Fibroblast of the aortic adventitia (primary cell): ENCODE measurements at places on chromosomes 5 and 9.

- DNase-seq: no peak
These were observed at the start of gene PPP1R26 for GRCh38 chr9:135479469-135480052. Gene PPP1R26, plus strand, starts transcription at chr9:135479782. Its CDS starts 4,729 bp downstream, at chr9:135484511.

DNA sequence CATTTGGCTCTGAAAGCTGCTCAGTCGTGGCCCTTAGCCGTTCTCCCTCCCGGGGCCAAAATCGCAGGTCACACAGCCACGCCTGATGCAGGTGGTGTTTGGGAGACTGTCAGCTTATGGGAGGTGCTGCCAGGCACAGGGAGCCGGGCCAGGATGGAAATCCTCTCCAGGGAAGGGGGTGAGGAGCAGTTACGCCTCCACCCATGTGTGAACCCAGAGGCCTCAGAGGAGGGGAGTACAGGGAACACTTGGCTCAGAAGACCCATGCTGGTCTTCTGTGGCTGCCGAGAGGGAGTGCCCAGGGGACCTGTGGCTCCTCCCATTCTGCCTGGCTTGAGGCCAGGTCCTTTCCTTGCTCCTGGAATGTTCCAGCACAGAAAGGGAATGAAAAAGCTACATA lies 3.6 kb upstream of the OLFM1 start:
- DNase-seq: no peak

- DNase-seq: peak; percentile 78
These were observed 7.2 kb upstream of the RNF38 start for GRCh38 chr9:36407122-36407723.

DNA sequence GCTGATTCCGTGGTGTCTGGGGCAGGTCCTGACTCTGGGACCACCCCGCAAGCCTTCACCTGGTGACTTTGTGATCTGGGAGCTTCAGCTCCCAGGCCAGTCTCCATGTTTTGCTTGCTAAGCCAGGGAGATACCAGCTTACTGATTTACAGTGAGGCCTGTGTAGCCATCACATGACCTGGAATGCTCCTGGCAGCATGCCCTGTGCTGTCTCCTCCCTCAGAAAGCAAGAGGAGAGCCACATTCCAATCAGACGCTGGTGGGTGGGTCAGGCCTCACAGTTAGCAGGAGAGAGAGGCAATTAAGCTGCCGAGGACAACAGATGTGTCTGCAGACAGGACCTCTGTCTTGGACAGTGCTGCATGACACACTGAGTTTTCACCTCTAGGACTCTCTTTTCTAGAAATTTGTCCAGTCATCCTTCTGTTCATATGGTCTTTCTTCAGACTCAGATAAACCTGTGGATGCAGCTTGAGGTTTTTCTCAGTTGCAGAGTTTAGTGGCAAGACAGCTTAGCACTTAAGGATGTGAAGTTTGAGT lies 24.4 kb upstream of the GRPEL2 start:
- peak; percentile 97 for DNase-seq

- DNase-seq: peak; percentile 86
These were observed 225.7 kb upstream of the KLF9 start for GRCh38 chr9:70639853-70640814.

DNA sequence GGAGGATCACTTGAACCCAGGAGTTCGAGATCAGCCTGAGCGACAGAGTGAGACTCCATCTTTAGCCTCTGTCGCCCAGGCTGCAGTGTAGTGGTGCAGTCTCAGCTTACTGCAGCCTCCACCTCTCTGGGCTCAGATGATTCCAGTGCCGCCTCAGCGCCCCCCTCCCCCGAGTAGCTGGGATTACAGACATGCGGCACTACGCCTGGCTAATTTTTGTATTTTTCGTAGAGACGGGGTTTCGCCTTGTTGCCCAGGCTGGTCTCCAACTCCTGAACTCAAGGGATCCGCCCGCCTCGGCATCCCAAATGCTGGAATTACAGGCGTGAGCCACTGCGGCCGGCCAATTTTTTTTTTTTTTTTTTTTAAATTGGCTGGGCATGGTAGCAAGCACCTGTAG lies 2.3 kb upstream of the HSPA9 start:
- no peak for DNase-seq

GRCh38 chr9:101514071-101514470 lies 19.6 kb upstream of the RNF20 start:
- DNase-seq: peak; percentile 72

DNA sequence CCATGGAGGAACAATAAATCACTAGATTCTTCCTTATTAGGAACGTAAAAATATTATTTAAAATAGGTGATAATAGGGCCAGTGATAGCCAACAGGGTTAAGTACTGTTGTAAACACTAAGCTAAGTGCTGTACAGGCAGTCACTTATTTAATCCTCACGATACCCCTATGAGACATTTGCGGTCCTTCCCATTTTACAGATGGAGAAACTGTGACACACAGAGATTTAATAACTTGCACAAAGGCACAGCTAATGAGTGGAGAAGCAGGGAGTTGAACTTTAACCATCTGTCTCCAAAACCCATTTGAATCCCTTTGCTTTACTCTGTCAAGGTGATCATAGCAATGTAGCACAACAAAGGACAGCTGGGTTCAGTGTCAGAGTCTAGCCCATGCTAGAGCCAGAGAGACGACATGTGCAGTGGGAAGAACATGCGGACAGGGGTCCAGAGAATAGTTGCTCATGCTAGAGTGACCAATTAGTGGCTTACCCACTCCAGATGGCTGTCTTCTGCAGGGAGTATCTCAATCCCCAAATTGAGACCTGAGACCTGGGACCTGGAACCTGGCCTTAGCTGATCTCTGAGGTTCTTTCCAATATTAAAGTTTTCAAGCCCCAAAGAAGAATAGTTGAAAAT lies 28.9 kb downstream of the STXBP1 start:
- no peak for DNase-seq

GRCh38 chr5:24855485-24855884 lies 210.7 kb upstream of the CDH10 start:
- no peak for DNase-seq

DNA sequence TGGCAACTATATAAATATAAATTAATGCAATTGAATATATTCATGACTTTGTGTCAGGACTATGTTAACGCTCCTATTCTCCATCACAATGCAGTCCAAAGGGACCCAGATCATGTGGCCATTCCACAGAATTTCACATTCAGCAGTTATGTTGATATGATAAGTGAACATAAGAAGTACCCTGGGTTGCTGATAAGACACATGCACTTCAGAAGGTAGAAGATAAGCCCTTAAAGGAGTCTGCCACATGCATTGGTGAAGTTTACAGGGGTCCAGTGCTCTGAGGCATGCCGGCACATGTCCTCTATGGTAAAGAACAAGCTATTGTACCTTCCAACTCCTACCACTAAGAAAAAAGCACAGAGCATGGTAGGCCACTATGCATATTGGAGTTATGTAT lies 76.4 kb downstream of the PHAX start:
- DNase-seq: no peak

DNA sequence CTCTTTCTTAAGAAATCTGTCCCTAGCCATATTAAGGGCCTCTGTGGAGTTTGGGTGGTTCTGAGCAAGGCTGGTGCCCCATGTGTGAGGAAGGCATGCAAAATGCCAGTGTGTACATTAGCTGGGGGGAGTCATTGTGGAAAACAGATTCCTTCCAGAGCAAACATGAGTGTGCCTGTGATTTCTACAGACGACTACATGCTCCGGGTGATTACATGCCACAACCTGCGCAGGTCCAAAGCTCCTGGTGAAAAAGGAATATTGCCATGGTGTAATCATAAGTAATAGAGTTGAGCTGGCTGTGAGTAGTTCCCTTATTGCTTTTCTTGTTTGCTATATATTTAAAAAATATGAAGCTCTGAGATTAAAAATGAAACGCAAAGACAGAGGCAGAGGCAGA lies 102.1 kb downstream of the ACER2 start:
- DNase-seq: no peak

DNA sequence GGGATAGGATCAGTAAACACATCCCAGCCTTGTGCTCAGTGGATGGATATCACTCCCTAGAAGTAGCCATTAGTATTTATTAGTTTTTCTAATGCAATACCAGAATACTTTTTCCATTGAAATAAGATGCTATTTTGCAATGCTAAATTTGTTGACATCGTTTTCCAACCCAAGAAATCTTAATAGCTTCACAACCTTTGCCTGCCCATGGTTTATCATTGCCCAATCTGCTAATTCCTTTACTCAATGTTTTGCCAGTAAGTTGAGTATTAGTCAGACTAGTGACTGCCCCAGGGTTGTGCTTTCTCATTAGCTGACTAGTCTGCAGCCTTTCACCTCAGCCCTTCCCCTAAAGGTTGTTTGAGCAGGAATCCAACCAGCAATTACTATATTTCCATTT lies 62.9 kb downstream of the NREP start:
- DNase-seq: peak; percentile 67

- no peak for DNase-seq
These were observed 13.4 kb upstream of the FAM163B start for GRCh38 chr9:133622555-133622954.

- peak; percentile 26 for DNase-seq
These were observed 147.5 kb upstream of the RUSC2 start for GRCh38 chr9:35342221-35342958.

GRCh38 chr9:81522716-81523551 lies 166.4 kb downstream of the TLE1 start:
- DNase-seq: peak; percentile 78

DNA sequence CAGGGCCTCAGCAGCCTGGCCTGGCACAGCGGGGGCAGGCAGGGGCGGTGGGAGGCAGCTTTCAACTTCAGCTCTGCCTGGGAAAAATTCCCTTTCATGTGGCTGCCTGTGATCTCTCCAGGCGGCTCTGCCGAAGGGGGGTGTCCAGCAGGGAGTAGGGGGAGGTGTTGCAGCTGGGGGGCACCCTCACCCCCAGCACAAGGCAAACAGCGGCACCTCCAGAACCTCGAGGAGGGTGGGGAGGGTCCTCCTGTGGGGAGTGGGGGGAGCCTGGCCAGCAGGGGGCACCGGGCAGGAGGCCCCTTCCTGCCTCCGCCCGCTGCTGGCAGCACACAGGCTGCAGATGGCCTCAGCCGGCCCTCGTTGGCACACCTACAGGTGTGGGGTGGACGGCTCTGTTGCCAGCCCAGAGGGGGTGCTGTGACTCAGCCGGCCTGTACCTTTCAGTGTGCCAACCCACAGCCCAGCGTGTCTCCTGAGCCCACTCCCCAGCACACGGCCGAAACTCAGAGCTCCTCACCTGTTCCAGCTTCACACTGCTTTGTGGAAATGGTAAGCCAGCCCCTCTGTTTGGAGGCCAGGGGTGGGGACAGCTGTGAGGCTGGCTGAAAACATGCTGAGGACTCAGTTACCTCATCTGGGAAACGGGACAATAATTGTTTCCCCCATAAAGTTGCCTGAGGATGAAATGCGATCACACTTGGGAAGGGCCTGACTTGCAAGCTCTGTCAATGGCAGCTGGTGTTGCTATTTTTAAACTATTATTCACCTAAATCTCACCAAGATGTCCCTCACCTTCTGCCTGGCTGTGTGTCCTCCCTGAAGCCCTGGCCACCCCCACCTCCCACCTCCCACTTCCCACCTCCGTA lies 37.0 kb downstream of the CXXC5 start:
- DNase-seq: no peak

DNA sequence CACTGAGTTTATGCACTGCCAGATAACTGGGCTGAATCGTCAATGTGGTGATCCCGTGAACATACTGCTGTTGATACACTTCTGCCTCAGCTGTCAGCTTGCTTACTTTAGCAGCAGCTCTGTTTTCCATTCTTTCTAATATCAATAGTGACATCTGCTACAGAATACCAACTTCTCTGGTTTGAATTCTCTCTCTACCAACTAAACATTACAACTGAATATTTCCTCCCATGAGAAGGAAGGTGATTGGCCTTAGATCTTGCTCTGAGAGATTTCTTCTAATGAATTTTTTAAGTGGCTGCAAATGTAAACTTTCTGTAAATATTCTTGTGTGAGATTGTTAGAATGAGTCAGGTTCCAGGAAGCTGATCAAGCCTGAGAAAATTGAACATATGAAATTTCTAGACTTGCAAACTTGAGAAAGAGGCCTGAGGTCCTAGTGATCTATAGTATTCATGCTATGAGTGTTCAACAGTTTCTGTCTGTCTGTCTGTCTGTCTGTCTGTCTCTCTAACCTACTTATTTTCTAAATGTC lies 205.5 kb upstream of the CDKN2B start:
- no peak for DNase-seq

DNA sequence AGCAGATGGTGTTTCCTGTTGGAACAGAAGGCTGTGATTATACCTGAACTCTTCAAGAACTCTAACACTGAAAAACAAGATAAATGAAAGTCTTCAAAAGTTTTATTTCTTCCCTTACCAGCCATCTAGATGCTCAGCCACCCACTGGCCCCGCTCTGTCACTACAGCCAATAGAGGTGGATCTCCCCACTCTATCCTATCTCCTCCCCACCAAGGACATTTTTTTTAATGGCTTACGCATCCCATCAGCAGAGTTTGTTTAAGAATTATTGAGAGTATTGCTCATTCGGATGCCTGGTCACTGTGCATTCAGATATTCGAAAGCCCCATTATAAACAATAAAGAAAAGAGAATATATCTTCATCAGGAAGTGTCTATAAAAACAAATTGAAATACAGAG lies 159.4 kb downstream of the RASEF start:
- DNase-seq: no peak

- DNase-seq: peak; percentile 73
These were observed 171.2 kb downstream of the DOCK8 start for GRCh38 chr9:385818-386398.

- no peak for DNase-seq
These were observed 113.0 kb downstream of the ADAMTS2 start for GRCh38 chr5:179232091-179232735.

- DNase-seq: no peak
These were observed 88.5 kb downstream of the KIAA1958 start for GRCh38 chr9:112575107-112575506.

- DNase-seq: no peak
These were observed 14.6 kb downstream of the RASA1 start for GRCh38 chr5:87282269-87282668.

GRCh38 chr5:160367261-160367660 lies 3.2 kb downstream of the C1QTNF2 start:
- no peak for DNase-seq

- no peak for DNase-seq
These were observed 1.4 kb downstream of the FAM193B start for GRCh38 chr5:177552839-177553455.

GRCh38 chr9:7578951-7579350 lies 220.6 kb downstream of the DMAC1 start:
- DNase-seq: no peak

DNA sequence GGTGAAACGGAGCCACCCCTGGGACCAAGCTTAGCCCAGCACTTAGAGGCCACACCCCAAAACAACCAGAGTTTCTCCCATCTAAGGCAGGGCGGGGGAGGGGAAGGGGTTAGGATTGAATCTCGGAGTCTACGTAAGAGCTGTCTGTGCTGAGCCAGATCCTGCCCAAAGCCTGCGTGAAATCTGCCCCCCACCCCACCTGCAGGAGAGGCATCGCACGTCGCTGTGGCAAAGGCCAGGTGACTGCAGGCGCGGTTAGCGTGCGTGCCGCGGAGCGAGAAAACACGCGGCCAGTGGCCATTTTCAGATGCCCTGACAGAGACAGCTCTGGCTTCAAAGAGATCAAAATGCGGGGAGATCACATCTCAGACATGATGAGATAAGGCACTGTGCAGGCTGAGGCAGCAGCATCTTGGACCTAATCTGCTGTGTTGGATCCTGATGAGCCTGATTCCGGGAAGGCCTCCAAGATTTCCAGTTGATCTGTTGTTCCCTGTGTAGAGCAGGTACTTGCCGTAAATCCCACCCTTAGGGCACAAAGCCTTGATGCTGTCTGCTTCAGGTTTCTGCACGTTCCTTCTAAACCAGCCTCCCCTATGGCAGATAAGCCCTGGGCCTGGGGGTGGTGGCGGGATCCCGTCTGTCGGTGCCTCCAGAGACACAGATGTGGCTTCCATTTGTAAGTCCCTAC lies 2.5 kb upstream of the QSOX2 start:
- DNase-seq: no peak

- DNase-seq: no peak
These were observed 66.4 kb upstream of the SLC44A1 start for GRCh38 chr9:105178076-105178475.
